ENCODE measurements at places on chromosomes 4 and X. TPM values are rescaled to one million over a fixed set of nuclear protein-coding genes. Genes with fewer than 3 reads are reported as not detected.

Gene FATE1
- 0.67 TPM for total RNA-seq

Gene MAGEB1
- not detected for total RNA-seq

Gene PABPC4L
- 0.89 TPM for total RNA-seq

- DNase-seq: no peak
These were observed 3.8 kb downstream of the ANKRD50 start for GRCh38 chr4:124708517-124709300.

DNA sequence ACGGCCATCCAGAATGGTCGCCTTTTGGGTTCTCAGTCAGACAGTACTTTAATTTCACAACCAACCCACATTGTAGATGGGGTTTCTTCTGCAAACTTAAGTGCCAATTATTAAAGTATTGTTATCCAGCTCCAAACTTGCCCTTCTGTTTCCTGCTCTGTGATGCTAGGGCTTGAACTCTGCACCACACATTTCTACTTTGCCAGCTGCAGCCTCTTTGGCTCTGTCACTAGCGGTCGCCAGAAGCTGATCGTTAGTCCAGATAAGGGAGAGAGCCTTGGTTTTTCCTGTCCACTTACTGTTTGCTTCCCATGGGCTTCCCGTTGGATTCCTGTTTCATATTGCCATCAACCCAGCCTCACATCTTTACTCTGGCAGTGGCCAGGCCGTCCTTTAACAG, 196.6 kb downstream of the ASB9 start:
- DNase-seq: no peak
